CD14-positive monocyte (primary cell): ENCODE measurements at places on chromosomes 16 and 17.

DNA sequence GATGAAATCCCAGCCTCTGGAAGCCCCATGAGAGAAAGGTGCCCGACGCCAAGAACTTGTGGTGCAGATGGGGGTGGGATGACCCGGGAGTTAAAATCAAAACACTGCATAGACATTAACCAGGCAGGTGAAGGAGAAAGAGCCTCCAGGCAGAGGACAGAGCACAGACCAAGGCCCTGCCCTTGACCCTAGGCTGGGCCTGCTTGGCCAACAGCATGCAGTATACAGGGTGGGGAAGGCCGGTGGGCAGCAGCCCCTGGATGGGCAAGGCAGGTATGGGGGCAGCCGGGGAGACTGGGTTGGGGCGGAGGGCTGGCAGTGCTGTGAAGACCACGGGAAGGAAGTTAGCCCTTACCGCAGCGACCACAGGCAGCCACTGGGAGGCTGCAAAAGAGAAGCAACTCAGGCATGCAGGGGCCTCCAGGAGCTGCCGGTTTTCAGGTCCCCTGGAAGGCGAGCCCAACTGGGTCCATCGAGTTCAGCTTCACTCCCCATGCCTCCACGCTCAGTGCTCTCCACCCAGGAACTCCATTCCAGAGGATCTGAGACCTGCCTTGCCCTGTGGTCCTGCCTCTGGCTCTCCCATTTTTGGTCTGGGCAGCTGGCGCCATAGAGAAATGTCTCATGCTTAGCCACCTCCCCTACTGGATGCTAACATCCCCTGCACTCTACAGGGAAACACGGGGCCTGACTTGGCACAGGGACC is 81.2 kb downstream of the C16orf95 start:
- no peak for DNase-seq

DNA sequence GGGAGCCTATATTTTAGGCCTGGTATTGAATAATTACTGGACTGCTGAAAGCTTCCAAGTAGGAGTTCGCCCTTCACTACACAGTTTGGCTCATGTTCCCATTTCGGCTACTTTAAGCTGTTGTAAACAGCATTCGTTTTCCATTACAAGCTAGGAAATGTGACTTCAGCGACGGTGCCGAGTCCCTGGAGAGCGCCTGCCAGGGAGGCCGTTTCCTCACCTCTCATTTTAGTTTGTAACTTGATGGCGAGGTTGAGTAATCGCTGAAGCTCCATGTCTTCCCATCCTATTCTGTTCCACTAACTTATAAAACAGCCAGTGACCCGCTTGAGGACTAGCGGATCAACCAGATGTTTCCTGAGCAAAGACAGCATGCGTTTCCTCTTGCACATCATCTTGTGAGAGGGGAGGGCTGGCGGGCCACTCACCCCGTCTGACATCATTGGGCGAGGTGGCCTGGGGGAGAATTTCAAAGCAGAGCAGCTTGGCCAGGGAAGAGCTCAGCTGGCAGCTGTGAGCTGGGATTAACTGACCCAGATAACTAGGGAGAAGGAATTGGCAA is 32.9 kb downstream of the PCTP start:
- no peak for DNase-seq

DNA sequence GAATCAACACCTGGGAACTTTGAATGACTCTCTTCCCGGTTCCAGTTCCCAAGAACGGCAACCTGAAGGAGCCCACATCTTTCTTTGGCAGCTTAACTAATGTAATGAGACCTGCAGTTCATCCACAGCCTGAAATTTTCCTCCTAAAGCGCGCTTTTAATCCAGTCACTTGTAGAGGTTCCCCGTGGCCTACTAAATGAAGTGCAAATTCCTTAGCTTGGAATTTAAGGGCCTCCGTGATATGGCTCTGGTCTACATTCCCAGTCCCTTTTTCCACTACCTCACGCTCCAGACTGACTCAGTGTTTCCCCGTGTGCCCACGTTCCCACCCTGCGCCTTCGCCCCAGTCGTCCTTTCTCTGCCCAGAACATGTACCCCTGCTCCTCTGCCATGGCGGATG is 27.2 kb downstream of the FZD2 start:
- DNase-seq, result no peak

DNA sequence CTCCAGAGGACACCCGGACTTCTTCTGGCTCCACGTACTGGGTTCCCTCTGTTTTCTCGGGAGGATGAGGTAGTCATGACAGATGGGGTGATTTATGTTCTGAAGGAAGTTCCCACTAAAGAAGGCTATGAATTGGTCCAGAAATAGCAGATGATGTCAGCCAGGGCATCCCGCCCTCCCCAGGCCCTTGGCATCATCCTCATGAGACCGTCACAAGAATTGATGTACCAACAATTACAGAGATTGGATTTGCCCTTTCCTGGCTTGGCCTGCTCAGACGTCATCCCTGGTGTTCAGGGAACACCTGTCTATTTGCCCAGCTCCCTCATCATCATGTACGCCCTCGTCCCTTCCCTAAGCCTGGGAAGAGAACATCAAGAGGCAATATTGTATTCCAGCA is 102.8 kb upstream of the CCL1 start:
- DNase-seq, result no peak

DNA sequence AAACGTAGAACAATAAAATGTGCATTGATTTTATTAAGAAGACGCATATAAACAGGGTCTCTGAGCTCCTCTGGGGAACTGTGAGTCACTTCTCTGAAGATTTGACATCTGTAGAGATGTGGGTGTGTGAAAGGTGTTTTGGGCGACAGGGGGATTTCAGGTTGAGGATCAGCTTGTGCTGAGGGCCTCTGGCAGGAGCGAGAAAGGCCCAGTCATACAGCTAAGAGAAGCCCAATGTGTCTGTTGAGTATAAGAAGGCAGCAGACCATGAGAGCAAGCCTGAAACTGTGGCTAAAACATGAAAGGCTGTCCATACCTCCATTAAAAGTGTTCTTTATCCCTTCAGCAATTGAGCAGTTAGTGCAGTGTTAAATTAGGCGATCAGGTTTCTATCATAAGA is 406.5 kb upstream of the MON1B start:
- no peak for DNase-seq

- DNase-seq, result no peak
Observed at GRCh38 chr17:48604770-48605329, at the start of gene HOXB6. Gene HOXB6, minus strand, starts transcription at chr17:48604986. Its CDS starts 6,836 bp downstream, at chr17:48598150.

DNA sequence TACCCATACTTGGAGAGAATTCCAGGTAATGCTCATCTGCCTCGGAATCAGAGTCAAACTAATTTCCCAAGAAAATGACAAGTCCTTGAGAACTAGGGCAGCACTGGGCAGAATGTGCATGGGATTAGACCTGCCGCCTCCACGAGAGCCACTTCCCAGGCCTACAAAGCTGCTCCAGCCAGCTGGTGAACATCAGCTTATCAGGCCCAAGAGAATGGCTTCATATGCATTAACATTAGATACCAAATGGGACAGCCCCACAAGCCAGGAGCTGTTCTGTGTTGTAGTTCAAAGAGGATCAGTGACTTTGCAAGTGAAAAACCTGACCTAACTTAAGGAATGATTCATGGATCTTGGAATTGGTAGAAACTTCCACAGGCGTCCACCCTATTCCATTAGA is 203.3 kb downstream of the CYLD start:
- no peak for DNase-seq

GRCh38 chr17:6048486-6048885 is 21.7 kb upstream of the WSCD1 start:
- DNase-seq, result no peak

- DNase-seq, result no peak
Observed at GRCh38 chr17:18380471-18381157, 3.0 kb downstream of the EVPLL start.

DNA sequence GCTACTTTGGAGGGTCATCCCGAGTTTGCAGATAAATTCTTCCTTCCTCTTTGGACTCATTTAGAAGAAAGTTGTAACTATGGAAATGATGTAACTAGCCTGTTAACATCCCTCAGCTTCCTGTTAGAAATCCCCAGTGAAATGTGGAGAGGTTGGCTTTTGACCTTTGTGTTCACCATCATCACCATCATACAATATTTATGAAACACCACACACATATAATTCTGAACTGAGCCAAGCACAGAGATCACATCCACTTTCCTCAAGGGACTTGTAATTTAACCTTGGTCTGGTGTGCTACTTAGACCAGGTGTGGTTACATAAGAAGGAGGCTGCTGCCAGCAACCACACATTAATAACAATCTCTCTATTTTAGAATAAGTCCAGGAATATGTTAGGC is 2.5 kb downstream of the CAPNS2 start:
- DNase-seq, result peak; percentile 42
